ENCODE measurements at places on chromosomes 4 and X. TPM values are rescaled to one million over a fixed set of nuclear protein-coding genes. Genes with fewer than 3 reads are reported as not detected.

GRCh38 chr4:61877266-61877665 is 677.1 kb downstream of the ADGRL3 start:
- no peak for DNase-seq

- DNase-seq = no peak
These were observed 123.3 kb downstream of the EPHA5 start for GRCh38 chr4:65546882-65547416.

GRCh38 chrX:38638952-38639529 is 77.7 kb downstream of the TSPAN7 start:
- DNase-seq = no peak

COL4A6 gene
- total RNA-seq = 21.5 TPM

DNA sequence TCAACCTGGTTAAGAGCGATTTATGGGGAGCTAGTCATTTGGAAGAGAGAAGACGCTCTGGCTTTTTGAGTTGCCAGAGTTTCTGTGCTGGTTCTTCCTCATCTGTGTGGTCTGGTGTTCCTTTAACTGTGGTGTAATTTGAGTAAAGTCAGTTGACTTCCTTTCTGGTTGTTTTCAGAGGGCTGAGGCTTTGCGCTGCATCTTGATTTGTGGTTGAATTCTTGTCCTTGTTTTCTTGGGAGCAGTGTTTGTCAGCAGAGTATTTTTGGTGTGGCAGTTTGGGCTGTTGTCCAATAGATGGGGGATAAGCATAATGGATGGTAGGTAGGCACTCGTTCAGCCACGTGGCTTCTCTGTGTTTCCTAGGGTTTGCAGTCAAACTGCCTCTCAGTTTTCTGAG is 2143.2 kb upstream of the TENM3 start:
- no peak for DNase-seq

DNA sequence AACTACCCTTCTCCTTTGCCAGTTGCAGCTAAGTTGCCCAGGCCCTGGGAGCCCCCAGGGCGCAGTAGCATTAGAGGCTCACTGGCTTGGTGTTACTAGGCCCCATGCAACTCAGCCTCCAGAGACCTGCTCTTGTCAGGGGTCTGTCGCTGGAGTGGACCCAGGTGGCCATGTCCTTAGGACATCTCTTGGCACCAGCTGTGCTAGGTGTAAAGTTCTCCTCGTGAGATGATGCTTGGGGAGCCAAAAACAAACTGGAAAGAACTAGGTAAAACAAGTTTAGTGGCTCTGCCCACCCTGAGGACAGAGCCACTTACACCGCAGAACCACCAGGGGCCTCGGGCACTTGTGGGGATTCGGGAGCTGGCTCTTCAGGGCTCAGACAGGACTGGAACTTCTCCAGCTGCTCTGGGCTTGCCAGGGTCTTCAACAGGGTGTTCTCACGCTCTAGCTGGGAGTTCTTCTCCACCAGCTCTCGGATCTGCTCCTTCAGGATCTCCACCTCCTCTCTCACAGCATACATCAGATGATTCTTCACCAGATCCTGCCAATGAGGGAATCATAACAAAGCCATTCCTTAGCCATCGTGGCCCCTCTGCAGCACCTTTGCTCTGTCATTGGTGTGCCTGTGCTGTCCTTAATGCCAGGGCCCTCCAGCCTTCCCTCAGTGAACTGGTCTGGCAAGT is 61.2 kb downstream of the TSC22D3 start:
- no peak for DNase-seq

DNA sequence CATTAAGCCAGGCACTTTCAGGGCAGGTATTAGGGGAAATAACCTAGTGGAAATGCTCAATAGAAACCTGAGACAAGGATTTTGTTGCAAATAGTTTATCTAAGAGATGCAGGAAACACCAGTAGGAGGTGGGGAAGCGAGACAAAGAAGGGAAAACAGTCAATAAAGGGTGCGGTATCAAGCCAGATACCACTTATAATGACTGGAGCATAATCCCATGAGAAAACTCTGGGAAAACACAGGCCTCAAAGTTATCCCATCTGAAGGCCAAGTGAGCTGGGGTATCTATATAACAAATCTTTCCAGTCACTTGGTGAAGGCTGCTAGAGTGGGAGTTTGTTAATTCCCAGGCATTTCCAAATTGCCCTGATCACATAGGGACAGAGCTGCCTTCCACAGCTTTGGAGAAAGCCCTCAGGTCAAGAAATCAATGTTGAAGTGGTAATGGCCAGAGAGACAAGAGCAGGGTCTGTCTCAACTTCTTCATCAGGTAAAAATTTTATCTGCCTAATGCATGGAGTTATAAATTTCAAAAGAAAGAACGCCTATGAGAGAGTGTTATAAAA is 9.8 kb upstream of the HMGB2 start:
- DNase-seq = no peak

DNA sequence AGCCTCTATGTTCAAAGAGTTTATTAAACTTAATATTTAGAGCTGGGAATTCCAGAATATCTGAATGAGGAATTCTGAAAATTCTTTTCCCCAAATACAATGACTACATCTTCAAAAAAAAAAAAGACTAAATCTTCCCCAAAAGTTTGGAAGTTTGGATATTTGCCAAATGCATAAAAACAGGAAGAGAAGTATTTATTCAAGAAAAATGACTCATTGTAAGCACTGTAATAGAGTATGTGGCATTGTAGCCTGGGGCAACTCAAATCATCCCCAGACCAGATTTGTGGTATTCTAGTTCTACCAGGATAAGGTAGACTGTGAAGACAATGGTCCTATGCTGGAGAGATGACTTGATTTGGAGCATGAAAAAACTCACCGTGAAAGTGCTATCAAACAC is 78.5 kb upstream of the PDHA2 start:
- no peak for DNase-seq

GRCh38 chrX:132956421-132957210 is 1.8 kb downstream of the HS6ST2 start:
- DNase-seq = peak; percentile 31

PPP1R3F gene
- total RNA-seq = 11.5 TPM

GRCh38 chr4:67198727-67199126 is 346.6 kb downstream of the CENPC start:
- no peak for DNase-seq

ALAS2 gene
- not detected for total RNA-seq

DNA sequence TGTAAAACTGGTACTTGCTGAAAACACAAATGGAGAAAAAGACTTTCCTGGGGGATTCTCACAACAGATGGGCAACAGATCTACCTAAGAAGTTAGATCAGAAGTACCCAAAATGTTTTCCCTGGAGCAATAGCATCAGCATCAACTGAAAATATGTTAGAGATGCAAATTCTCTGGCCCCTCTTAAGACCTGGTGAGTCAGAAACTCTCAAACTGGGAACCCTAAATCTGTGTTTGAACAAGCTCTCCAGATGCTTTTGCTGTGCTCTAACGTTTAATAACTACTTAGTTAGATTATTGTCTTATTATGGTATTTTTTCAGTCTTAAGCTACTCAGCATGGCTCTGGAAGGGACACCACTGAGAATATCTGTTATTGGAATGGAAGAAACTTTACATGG is 55.2 kb upstream of the TRPC3 start:
- no peak for DNase-seq

Measured in neural crest cell (in vitro differentiated cells).